Lung (tissue), 17 donors: ENCODE measurements at places on chromosomes 12 and 14. TPM values are rescaled to one million over a fixed set of nuclear protein-coding genes. Genes with fewer than 3 reads are reported as not detected.

- DNase-seq = peak; percentile 97
Measured at GRCh38 chr12:4276524-4277204, 3.1 kb downstream of the CCND2 start.

DNA sequence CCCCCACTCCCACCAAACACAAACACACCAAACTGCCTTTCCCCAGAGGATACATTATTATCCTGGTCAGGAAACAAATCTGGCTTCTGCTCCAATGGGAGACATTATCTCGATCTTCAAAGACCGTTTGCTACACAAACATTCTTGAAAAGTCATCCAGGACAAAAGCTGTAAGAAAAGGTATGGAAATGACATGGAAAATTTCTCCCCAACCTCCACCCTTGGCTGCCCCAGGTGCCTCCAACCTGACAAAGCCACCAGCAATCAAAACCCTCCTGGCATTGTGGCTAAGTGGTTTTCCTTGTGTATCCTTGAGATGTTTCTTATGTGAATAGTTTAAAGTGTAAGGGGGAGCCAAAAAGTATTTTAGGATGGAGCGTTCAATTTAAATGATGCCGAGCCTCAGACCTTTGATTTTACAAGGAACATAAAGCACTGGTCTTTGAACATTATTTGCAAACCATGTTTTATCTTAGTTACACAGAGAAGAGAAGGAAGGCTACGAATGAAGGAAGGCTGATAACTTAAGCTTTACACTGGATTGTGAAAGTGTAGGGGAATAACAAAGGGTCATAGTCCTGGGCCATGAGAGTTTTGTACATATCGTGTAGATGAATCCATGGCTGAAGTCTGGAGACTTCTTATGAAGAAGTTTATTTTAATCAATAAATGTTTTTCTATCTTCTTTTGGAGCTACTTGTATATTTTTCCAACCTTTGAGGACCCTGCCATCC lies 418.9 kb upstream of the TMTC1 start:
- no peak for DNase-seq

DNA sequence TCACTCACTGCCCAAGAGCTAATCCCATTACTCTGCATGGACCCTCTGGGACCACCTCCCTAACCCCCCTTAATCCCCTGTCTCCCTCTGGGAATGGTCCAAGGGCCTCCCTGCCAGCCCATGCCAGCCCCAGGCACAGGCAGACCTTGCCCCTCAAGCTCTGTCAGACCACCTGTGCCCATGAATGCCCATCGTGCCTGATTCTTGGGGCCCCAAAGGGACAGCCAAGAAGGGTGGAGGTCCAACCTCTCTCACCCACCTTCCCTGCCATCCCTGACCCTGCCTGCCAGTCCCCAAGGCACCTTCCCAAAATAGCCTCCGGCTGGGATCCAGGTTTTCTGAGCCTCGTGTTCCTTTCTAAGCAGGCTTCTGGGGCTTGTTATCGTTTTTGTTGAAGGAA lies 20.8 kb upstream of the VSX2 start:
- DNase-seq = no peak

- DNase-seq = no peak
Measured at GRCh38 chr12:42904683-42905418, 315.3 kb upstream of the PRICKLE1 start.

DNA sequence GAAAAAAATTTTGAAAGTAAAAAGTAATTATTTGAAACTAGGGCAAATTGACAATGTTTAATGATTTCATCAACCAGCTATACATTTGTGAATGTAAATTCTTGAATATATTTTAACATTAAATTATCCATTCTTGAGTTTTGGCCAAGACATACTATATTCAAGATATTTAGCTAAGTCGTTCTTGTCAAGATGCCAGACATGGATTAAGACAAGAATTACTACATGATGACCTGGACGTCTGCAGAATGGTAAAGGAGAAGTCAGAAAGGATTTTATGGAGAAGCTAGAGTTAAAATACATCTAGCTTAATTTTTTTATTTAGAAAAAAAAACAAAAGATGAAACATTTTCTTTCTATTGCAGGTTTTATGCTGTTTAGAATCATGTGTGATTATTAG lies 255.8 kb downstream of the TMTC2 start:
- peak; percentile 36 for DNase-seq

SSTR1 gene
- total RNA-seq = 7.9 TPM

WASHC3 gene
- 53.3 TPM for total RNA-seq
